ENCODE measurements at places on chromosomes 2 and 18.

GRCh38 chr18:13730481-13730880 is 4.0 kb downstream of the RNMT start:
- DNase-seq, result no peak

- no peak for DNase-seq
Measured at GRCh38 chr2:203282101-203282500, 43.3 kb downstream of the CYP20A1 start.

GRCh38 chr2:174882416-174882815 is 118.1 kb upstream of the CHRNA1 start:
- DNase-seq, result no peak

- no peak for DNase-seq
Measured at GRCh38 chr18:78766651-78767533, 212.7 kb upstream of the SALL3 start.

- no peak for DNase-seq
Measured at GRCh38 chr2:112185131-112185530, 46.9 kb downstream of the FBLN7 start.

- DNase-seq, result peak; percentile 83
Measured at GRCh38 chr2:219308142-219309101, 779 bp downstream of the PTPRN start.

- no peak for DNase-seq
Measured at GRCh38 chr2:214215107-214215506, 195.7 kb upstream of the VWC2L start.

GRCh38 chr2:15769676-15770547 is 170.4 kb upstream of the MYCN start:
- DNase-seq, result no peak

DNA sequence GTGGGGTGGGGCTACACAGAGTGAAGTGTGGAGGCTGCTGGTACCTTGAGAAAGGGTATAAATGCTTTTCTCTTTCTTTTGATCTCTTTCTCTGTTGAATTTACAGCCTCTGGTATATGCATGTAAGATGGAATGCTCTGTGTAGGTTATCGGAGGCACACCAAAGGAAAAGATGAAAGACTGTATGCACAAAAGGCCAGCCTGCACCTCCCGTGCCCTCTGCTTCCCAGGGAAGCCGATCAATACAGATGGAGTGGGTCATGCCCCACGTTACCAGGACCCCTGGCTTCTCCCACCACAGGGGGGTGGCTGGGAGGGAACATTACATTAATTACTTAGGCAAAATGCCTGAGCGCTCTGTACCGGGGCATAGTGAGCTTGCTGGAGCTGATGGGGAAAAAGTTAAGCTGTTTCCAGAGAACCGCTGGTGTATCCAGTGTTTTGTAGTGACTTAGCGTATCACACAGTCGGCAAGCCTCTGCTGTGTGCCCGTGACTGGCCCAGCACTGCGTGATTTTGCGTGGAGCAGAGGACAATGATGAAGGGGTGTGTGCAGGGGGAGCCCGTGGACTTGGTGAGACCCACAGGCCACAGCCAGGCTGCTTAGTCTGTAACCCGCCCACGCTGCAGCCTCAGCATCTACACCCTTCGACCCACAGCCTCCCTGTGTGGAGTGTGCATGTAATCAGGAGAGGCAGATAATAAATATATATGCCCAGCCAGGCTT is 8.0 kb downstream of the ALLC start:
- DNase-seq, result no peak

DNA sequence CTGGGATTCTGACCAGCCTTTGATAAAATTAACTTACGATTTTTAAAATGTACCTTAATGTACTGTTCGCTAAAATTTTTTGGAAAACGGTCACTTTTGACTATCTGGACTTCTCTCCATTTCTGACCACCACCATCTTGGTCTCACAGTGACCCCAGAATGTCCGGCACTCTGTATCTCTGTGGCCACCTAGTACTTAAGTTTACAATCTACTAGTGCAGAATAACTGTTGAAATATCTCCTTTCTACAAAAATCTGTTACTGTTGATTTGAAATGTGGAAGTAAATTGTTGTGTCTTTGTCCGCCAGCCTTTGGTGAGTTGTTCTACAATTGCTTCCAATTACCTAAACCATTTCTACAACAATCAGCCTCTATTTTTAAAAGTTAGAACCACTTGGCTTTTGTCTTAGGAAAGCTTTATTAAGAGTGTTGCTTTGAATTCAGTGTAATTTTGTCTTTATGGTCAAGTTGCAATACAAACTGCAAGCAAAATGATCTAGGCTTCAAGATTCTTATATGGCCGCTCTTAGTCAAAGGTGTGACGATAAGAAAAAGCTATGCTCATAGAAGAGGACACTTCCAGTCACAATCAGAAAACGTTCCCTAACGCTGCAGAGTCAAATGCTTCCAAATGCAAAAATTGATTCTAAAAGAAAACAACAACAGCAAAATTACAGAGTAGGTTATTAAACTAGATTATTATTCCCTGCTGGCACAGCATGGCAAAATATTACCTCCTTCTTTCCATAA is 283.3 kb downstream of the STK39 start:
- DNase-seq, result no peak
